Stimulated activated CD8-positive, alpha-beta memory T cell treated with anti-CD3 and anti-CD28 coated beads, Interleukin-7, amount 100 ng/mL, for 1 hour (primary cell): ENCODE measurements at places on chromosomes 12 and 14.

DNA sequence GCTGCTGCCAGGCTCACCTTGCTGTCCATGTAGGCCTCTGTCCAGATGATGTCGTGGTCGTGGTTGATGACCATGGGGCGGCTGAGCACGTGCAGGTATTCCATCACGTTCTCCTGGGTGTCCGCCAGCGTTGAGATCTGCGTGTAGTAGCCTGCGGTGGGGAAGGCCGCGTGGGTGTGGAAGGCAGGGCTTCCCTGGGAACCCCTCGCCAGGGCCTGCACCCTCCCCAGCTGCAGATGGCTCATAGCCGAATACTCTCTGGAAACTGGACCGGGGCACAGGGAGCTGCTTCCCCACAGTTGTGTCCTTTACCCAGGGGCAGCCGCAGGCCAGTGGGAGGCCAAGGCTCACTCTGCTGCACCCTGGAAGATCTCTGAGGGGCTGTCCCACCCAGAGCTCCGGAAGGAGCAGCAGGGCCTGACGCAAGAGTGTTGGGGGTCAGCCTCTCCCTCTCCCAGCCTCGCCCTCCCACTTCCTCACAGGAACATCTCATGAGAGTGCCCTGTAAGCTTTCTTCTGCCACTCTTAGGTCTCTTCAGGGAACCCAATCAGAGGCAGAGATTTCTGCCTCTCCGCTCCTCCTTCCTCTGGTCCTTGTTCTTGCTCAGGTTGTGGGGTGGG, 35.5 kb downstream of the CACNA2D4 start:
- DNase-seq = no peak

DNA sequence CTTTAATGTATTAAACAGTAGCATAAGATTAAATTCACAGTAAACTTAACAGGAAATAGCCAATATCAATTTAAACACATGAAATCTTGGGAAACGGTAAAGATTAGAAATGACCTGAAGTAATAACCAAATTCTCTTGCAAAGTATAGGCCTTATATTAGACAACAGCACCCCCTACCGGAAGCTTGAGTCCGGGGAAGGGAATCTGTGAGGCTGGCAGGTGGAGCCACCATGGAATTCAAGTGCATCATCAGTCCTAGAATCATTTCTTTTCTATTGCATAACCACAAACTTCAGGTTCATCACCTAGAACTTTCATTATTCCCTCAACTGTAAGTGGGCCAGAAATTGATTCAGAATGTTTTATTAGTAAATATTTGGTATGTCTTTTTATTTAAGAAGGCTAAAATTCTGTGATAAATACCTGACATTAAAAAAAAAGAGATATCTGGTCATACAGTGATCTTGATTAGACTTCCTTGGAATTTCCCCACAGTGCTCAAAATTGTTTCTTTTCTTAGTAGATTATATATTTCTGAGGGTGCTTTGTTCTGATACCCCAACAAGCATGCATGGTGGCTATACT, 48.6 kb downstream of the AP5M1 start:
- DNase-seq = peak; percentile 56

- DNase-seq = no peak
Observed at GRCh38 chr12:119589097-119589496, 4.5 kb upstream of the TMEM233 start.

GRCh38 chr12:75603475-75603874, 92.1 kb upstream of the KRR1 start:
- no peak for DNase-seq

DNA sequence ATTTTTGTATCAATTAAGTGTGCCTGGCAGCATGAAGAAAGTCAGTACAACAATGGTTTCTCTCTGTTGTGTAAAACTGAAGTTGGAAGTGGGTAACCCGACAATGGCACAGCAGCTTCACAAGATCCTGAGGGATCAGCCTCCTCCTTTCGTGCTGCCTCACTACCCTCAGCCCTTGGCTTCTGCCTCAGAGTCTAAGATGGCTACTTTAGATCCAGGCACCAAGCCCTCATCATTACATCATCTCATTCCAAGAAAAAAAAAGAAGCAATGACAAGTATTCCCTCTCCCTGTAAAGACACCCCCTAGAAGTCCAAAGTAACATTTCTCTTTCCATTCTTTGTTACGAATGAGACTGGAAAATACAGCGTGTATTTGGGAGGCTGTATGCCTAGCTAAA, 92.6 kb downstream of the DNAI7 start:
- no peak for DNase-seq

- no peak for DNase-seq
Observed at GRCh38 chr14:99009871-99010270, 262.1 kb downstream of the BCL11B start.

DNA sequence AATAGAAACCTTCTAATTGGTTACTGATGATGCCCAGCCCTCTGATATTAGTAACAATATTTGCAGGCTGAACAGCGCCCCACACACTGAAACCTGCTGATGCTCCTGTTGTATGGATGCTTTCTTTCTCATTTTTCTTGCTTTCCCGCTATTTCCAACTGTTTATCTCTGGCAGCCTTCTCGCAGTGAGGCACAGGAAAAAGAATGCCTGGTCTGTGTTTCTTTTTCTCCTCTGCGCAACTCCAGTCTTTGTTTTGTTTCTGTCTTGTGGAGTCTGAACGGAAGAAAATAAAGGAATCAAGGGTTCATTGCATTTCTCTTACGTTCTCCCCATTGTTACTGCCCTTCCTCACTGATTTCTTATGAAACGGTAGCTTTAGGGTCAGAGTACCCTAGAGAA, 451.2 kb downstream of the EGLN3 start:
- no peak for DNase-seq

- no peak for DNase-seq
Observed at GRCh38 chr12:112870267-112870980, 36.3 kb upstream of the OAS1 start.

- DNase-seq = no peak
Observed at GRCh38 chr12:10397296-10397695, 7.5 kb upstream of the KLRK1 start.

DNA sequence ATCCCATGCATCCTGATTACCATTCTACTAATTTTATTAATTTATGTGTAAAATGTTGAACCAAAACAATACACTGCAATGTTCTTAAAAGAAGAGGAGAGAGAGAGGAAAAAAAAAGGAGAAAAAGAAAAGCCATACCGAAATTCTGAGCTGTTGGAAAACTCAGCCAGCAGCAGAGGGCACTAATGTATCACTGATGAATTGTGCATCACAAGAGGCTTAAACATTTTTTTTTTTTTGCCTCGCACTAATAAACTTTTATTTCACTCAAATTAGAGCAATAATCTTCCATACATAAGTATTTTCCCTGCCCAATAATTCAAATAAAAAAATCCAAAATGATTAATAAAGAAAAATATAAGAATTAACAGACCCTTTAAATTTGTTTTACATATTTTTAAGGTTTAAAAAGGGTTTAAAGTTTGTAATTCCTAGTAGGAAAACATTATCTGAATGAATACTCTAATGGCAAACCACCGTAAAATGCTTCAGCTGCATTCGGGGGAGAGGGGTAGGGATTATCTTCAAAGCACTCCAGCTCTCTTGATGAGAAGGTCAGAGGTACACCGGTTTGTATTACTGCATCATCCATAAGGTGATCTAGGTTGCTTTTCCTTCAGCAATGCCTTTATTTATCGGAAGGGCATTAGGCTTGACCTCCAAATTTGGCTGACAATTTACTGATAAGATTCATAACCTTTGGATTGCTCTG, 41.9 kb downstream of the ATP23 start:
- DNase-seq = no peak

- no peak for DNase-seq
Observed at GRCh38 chr14:22178333-22178839, 410.6 kb downstream of the DAD1 start.

- no peak for DNase-seq
Observed at GRCh38 chr12:93183940-93184671, 193.6 kb upstream of the NUDT4 start.

- no peak for DNase-seq
Observed at GRCh38 chr12:2845280-2845679, 10.4 kb upstream of the NRIP2 start.

DNA sequence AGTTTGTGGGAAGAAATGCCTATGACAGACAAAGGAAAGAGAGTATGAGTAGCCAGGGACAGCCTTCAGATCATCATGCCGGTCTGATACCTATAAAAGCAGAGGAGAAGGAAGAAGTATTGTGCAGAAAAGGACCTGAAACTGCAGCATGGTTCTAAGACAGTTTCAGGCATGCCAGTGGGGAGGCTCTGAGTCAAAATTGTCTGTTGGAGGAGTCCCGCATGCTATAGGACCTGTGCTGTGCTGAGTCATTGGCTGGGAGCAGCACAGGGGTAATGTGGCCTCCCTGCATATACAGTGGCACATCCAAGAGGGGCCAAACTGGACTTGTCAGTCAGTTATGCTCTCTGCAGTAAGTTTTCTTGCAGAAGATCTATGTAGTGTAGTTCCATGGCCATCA, 40.7 kb downstream of the NEUROD4 start:
- DNase-seq = no peak

DNA sequence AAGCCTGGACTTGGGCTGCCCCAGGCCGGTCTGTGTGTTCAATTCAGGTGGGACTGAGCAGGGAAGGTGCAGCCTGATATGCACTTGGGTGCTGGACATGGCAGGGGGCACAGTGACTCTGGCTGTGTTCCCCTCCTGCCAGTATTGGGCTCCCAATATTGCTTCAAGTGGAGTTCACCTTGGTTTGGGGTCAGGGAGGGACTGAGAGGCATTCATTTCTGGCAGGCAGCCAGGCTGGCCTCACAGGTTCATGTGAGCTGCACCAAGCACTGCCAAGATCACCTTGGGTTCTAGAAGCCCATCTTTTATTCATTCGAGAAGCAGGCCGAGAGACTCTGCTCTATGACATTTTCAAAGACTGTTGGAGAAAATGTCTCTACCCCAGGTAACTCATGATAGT, 245.0 kb downstream of the CHST11 start:
- DNase-seq = no peak

DNA sequence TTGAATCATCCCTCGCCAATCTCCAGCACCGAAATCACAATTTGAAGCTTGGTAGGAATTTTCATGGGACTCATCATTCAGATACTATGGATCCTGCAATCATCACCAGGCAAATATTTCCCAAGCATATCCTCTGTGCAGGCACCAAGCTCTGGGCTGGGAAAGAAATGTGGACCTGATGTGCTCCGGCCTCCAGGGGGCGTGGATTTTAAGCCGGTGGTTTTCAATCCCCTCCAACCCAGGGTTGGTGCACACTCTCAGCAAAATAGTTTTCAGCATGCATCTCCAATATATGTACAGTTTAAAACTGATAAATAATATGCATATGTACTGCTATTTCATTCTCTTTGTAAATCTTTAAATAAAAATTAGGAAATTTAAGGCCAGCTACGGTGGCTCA, 98.9 kb downstream of the RBM19 start:
- DNase-seq = no peak

DNA sequence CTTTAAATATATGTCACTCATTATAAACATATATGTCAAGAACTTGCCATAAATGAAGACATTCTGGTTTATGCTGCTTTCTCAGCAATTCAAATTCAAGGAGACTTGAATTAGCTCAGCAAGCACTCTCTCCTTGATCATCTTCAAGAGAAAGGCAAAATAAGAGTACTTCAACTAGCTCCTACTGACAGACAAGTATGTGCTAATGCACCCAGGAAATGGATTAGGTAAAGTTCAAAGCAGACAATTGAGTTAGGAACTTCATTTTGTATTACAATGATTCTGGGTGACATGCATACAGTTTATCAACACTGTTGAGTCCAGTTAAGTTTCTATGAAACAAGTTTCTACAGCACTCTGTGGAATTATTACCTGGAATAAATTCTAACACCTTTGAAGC, 455.9 kb upstream of the USP15 start:
- no peak for DNase-seq

GRCh38 chr12:32301216-32301615, 98.1 kb upstream of the FGD4 start:
- no peak for DNase-seq

DNA sequence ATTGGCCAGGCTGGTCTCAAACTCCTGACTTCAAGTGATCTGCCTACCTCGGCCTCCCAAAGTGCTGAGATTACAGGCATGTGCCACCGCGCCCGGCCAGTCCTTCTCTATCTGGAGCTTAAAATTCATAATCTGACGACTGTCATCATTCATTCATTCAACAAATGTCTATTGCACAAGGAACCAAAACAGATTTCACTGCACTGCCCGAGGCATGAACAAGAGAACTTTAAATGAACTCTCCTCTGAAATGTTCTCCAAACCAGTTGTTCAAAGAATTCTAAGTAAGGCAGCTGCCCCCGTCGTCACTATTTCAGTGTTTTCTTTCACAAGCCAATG, 44.8 kb upstream of the METAP2 start:
- no peak for DNase-seq

DNA sequence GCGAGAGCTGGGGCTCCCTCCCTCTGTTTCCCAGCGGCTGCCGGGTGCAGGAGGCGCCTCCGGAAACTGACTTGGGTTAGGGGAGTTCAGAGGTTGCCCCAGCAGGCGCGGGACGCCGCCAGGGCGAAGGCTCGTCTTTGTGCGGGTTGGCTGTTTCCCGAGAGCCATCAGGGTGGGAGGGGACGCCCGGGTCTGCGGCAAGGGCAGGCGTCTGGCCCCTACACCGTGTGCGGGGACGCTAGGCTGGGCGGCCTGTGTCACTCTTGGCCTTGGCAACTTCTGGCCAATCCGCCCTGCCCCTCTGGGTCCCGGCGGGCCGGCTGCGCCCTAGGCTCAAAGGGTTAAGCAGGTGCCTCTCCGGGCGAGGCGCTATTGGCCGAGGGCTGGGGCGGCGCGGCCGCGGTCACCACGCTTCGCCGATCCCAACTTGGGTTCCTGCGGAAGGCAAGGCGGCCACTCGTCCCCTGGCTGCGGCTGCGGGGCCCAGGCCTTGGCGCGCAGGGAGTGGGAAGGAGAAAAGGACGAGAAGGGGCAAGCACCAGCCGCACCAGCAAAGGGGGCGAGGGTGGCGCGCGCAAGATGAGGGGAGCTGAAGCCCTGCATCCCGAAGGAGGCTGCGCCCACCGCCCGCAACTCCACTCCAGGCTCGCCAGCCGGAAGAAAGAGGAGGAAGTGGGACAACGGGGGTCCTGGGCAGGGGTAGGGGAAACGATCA, 5.6 kb upstream of the NPAS3 start:
- no peak for DNase-seq

DNA sequence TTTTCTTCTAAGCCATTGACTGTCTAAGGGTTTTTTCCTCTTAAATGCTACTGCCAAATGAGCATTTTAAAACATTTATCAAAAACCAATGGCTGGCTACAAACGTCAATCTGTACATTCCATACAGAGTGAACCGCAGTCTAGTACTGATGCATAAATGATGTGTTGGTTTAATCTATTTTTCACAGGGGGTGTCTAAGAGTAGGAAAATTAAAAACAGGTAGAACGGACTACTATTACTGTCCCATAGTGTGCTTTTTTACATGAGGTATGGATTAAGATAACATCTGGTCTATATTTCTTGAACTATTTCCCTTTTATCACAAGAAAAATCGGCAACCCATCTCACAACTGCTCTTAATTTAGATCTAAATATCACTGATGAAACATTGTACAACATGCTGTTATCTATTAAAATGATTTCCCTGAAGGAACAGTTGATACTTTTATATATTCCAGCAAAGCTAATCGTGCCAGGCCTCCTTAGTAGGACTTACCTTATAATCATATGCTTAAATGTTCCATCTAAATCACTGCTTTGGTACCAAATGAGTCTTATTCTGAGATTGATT, 172.9 kb upstream of the CDKN3 start:
- DNase-seq = no peak
